T-helper 9 cell (primary cell): ENCODE measurements at places on chromosomes 12 and 14.

DNA sequence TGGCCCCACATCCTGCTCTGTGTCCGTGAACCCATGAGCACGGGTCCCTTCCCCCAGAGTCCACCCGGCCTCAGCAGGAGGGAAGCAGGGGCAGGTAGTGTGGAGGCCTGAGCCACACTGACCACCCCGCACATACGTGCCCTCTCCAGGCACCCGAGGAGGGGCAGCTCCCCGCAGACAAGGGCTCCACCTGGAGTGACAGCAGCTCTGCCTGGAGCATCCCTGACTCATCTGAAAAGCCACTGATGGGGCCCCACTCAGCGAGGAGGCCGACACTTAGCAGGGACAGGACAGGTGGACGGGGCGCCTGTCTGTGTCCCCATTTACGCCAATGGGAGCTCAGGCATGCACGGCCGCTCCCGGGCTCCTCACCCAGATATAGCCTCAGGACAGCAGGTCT, 237.6 kb upstream of the SFSWAP start:
- DNase-seq: no peak

- DNase-seq: no peak
Observed at GRCh38 chr14:103501041-103501870, 21.4 kb downstream of the CKB start.

DNA sequence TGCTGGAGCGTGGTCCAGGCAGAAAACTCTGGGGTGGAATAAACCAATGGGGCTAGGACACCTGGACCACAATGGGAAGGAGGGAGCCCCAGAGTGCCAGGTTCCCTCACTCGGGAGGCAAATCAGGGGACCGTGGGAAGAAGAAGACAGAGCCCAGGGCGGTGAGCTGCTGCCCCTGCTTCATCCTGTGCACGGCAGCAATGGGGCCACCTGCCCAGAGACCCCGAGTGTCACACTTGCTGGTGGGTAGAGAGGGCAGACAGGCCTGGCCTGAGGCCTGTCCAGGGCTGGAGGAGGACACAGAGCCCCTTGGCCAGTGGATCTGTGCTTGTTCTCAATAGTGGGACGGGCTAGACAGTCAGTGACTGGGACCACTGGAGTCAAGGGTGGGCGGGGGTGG, 58.2 kb downstream of the DIO3 start:
- DNase-seq: no peak

GRCh38 chr12:45615268-45615667, 114.2 kb upstream of the ARID2 start:
- no peak for DNase-seq

GRCh38 chr14:36207500-36207899, 31.0 kb upstream of the PTCSC3 start:
- no peak for DNase-seq

- no peak for DNase-seq
Observed at GRCh38 chr12:104974626-104975290, 11.4 kb upstream of the NOPCHAP1 start.

GRCh38 chr12:114314974-114315720, 90.8 kb downstream of the TBX5 start:
- no peak for DNase-seq

DNA sequence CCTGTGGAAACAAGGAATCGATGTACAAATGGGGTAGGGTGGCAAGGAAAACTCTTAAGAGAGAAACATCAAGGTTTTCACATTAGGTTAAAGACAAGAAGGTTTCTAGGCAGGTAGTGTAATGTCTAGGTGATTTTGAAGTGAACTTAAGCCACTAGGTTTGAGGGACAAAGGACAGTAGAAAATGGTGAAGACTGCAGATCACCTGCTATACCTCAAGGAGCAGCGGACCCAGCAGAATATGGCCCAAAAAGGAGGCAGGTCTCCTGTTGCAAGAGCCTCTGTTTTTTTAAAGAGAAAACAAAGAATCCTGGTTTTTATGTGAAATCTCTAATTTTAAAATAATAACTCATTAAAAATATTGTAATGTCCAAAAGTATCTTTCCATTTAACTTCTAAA, 178.1 kb downstream of the ACSS3 start:
- no peak for DNase-seq

- no peak for DNase-seq
Observed at GRCh38 chr14:60301685-60302084, 52.7 kb downstream of the PPM1A start.

DNA sequence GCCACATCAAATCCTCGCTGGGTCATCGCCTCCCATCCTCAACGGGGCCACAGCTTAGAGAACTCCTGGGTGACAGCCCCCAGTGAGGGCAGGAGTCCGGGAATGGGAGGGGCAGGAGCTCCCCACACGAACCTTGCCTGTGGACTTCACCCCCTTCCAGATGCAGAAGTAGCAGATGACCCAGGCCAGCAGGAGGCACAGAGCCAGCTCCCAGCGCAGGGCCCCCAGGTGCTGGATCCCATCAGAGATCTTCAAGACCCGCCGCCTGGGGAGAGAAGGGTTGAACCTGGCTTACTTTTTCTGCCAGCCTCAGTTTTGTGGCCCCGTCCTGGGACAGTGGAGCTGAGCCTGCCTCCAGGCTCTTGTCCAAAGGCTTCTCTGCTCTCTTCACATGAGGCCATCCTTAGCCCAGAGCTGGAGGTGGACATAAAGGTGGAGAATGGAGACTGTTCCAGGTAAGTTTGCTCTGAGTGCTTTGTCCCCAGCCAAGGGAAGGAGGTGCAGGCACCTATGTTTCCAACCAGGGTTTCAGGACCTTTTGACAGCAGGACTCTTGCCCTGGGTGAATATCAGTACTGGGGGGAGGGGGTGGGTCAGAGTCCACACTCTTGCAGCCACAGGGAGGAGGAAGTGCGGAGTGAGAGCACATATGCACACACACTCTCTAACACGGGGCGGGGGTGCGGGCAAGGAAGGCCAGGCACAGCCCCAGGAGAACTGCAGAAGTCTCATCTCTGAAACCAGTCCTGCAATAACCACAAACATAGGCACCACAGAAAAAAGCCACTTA, 23.3 kb upstream of the SLC6A12 start:
- no peak for DNase-seq

GRCh38 chr14:104034976-104035699, 50.4 kb upstream of the ASPG start:
- no peak for DNase-seq

DNA sequence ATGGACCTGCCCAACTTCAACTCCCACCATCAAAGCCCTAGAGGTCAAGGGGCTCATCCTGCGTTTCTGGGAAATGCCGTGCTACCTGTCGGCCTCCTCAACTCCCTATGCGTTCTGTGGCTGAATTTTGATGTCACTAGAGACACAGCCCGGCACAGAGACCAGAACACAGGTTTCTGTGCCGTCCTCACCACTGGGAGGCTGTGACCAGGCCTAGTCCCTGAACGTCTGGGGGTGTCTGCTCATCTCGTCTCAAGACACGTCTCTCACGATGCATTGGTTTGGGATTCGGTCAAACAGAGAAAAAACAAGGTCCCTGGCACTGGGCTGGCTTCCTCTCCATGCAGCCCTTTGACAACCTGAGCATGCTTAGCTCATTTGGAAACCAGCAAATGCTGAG, 33.5 kb downstream of the SLC15A4 start:
- DNase-seq: no peak

GRCh38 chr14:103201801-103202200, 78.5 kb downstream of the TNFAIP2 start:
- DNase-seq: no peak

GRCh38 chr12:111141205-111141604, 220.8 kb upstream of the MYL2 start:
- DNase-seq: no peak

- DNase-seq: no peak
Observed at GRCh38 chr14:76531821-76532318, 155.9 kb downstream of the ESRRB start.

DNA sequence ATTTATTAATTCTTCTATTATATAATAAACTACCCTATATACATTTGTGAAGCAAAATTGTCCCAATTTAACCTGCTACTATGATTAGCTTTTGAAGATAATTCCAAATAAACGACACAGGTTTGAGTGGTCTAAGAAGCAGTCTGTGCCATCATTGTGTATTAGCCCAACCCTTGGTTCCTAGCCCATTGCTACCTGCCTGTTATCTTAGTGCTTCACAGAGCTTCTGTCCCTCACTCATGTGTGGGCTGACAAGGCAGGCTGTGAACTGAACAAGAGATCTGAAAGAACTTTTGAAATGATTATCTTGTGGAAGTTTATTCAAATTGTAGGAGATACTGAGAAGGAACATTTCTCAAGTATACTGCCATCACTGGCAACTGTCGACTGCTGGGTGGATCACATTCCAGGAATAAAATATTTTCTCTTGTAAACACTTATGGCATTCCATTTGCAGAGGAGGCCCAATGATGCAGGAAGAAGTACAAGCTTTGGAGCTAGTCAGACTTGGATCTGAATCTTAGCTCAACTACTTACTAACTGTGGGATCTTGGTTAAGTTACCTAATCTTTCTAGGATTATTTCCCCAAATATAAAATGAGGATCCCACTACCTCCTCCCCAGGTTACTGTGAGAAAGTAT, 7.8 kb upstream of the MTERF2 start:
- DNase-seq: no peak

- no peak for DNase-seq
Observed at GRCh38 chr14:31936115-31936514, 141.0 kb upstream of the ARHGAP5 start.

DNA sequence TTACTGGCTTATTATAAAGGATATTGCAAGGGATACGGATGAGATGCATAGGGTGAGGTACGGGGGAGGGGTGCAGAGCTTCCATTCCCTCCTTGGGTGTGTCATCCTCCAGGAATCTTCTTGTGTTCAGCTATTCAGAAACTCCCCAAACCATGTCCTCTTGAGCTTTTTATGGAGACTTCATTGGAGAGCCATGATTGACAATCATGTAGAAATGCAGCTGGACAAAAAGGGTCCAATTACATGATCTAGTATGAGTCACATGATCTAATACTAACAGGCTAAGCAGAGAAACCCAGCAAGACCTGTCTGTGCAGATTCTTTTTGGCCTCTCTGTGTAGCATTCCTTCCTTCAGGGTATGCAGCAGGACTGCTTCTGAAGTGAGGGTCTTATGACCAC, 23.9 kb upstream of the FLVCR2 start:
- DNase-seq: no peak

GRCh38 chr12:32252199-32253073, 145.8 kb downstream of the BICD1 start:
- DNase-seq: no peak

DNA sequence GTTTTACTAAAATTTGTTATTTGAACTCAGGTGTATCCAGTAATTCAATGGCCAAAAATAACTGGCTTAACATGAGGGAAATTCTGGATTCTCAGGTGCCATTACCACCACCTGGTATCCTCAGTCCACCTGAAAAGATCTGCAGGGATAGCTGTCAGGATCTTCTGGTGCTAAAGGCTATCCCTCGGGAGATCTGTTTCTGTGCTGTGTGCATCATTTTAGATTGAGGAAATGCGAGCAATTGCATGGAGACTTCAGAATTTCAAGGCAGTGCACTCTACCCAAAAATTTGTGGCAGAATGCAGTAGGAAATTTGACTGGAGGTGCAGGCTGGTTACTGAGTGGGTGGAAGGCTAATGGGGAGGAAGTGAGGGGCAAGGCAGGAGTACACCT, 26.4 kb downstream of the ZCCHC8 start:
- no peak for DNase-seq

DNA sequence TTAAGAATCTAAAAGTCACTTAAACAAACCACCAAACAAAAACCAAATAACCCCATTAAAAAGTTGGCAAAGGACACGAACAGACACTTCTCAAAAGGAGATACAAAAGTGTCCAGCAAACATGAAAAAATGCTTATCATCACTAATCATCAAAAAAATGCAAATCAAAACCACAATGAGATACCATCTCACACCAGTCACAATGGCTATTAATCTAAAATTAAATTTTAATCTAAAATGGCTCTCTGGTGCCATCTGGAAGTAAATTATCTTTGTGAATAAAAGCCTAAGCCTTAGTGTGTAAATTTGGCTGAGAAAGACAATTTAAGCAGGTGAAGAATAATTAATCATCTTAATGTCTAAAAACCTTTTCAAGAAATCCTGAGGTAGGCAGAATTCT, 204.5 kb upstream of the PPFIA2 start:
- DNase-seq: no peak

DNA sequence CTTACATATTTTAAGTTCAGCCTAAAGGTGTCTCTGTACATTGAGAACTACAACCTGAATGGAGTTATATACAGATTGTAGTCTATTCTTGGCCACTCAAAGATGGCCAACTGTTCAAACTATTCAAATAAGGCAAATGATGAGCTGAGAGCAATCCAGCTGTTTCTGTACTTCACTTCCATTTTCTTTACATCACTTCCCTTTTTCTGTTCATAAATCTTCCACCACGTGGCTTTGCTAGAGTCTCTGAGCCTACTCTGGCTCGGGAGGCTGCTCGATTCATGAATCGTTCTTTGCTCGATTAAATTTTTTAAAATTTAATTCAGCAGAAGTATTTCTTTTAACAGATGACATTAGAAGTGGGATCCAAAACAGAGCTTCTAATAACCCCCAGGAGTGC, 879.7 kb downstream of the GALC start:
- DNase-seq: no peak

DNA sequence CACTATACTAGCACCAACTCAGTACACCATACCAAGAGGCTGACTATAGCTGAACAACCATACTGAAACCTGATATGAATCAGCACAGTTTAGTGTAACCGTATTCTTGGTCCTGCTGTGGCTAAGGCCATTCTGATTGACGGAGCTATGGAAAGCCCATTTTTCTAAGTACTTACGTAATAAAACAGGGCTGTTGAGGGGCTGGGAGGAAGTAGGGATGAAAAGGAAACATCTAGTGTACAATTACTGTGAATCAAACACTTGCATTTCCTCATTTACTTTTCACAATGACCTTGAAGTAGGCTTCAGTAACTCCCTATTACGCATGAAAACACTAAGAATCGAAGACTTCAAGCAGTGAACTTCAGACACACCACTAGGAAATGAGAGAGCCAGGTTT, 198.2 kb downstream of the BTG1 start:
- no peak for DNase-seq
